NCI-H2227 treated with DMSO at 0.1 percent for 48 hours (cell line): ENCODE measurements at places on chromosomes 4 and X.

- DNase-seq: no peak
Observed at GRCh38 chr4:909821-910220, 22.3 kb downstream of the GAK start.

- no peak for DNase-seq
Observed at GRCh38 chr4:26871611-26872010, 11.0 kb downstream of the STIM2 start.

DNA sequence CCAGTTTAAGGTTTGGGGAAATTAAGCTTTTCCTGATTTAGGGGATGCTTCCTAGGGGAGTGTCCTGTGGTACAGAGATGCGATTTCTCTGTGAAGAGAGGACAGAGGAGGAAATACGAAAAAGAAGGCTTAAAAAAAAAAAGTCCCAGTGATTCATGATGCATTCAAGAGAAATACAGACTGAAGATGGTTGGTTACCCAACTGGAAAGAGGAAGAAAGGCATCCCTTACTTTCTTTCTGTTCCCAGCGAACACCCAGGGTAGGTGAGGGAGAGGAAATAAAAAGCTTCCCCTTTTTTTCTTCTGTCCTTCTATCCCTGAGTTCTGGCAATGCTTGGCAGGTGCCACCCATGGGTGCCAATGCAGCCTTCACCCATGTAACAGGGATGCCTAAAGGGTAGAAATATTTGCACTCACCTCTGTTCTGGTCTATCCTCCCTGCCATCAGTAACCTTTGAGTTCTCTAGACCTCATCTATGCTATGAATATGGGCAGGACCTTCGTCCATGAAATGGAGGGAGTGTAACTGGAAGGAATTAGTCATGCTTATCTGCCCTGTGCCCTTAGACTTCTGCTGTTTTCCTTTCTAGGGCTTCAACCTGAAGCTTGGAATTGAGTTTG lies 230.1 kb upstream of the GALNTL6 start:
- no peak for DNase-seq

GRCh38 chrX:118507766-118508165 lies 12.2 kb downstream of the DOCK11 start:
- DNase-seq: no peak

- DNase-seq: no peak
Observed at GRCh38 chrX:134599184-134599914, 58.9 kb downstream of the PLAC1 start.

DNA sequence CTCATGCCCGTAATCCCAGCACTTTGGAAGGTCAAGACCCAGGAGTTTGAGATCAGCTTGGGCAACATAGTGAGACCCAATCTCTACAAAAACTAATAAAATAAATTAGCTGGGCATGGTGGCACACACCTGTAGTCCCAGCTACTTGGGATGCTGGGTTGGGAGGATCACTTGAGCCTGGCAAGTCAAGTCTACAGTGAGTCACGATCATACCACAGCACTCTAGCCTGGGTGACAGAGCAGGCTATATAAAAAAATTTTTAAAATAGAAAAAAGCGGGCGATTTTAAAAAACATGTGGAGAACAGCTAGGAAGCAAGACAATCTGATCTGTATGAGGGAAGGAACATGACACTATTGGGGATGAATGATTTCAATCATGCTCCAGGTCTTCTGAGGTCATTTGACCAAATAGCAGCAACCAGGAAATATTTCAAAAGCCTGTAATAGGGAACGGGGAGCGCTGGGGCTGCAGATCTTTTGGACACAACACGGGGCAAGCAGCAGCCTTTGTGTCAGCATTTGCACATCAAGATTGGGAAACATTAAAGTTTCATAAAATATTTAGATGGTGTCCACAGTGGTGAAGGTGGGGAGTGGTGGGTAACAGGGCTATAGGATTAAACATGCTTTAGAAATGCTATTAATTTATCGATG lies 48.3 kb upstream of the GUCY1A1 start:
- DNase-seq: no peak

- DNase-seq: no peak
Observed at GRCh38 chrX:123846577-123847038, 13.2 kb upstream of the XIAP start.

DNA sequence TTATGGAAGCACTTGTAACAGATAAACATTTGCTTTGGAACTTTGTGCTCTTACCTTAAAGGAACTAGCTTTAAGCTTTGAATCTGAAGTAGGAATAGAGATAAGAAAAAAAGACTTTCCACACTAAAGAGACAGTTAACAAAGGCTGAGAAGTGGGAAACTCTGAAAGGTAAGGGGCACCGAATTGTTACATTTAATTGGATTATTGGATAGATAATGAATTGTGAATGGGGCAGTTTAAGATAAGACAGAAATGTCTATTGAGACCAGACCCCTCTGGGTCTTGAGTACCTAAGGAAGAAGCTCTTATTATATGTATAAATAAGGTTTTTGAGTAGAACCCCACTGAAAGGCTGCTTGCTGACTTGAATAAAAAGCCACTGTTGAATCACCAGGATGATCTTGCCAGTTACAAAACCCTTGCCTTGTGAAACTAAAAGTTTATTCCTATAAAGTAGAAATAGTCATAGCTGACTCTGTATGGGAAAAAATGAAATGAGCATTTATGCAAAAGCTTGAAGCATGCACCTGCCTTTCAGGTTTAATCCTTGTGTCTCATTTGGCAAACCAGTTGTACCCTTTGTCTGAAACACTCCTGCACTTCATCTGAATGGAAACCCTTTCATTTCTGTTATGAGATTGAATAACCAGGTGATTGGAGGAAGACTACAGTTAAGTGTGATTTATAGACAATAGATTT lies 423.2 kb downstream of the RPA4 start:
- DNase-seq: no peak

- DNase-seq: no peak
Observed at GRCh38 chr4:134018846-134019245, 182.7 kb downstream of the PABPC4L start.

DNA sequence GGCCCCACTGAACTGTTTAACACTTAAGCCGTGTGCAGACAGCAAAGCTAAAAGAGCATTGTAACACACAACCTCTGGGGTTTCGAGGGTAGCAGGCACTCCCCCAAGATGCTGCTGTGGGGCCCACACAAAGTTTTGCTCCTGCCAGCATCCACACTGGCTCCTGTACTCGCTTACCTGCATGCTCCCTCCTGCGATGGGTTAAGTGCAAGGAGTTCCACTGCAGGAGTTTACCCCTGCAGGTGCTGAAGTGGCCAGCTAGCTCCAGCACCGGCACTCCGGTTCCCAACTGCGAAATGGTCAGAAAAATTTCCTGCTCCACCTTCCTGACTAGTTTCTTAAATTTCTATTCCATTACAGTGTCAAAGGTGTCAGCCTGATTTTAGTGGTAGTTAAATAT lies 443.5 kb downstream of the PCDH10 start:
- DNase-seq: no peak

- DNase-seq: peak; percentile 7
Observed at GRCh38 chrX:151753313-151754046, 18.9 kb downstream of the CNGA2 start.

GRCh38 chr4:148445071-148445859 lies 3.1 kb upstream of the NR3C2 start:
- no peak for DNase-seq

GRCh38 chr4:3302173-3302785 lies 9.5 kb downstream of the RGS12 start:
- DNase-seq: no peak

GRCh38 chrX:14476205-14476604 lies 53.1 kb upstream of the GLRA2 start:
- no peak for DNase-seq

DNA sequence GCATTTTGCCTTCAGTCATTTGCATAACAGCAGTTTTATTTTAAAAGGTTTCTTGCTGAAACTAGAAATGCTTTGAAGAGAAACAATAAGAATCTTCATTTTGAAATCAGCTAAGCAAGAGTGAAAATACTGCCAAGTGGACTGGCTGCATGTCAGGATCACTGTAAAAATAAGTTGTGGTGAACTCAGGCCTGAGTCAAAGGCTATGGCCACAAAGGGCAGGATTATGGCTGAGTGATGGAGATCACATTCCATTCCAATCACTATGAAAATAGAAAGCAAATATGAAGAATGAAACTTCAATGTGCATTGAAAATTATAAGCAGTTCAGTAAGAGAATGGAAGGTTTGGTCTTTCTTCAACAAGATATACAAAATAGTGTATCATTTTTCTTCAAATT lies 224.5 kb downstream of the PCDH18 start:
- DNase-seq: no peak

DNA sequence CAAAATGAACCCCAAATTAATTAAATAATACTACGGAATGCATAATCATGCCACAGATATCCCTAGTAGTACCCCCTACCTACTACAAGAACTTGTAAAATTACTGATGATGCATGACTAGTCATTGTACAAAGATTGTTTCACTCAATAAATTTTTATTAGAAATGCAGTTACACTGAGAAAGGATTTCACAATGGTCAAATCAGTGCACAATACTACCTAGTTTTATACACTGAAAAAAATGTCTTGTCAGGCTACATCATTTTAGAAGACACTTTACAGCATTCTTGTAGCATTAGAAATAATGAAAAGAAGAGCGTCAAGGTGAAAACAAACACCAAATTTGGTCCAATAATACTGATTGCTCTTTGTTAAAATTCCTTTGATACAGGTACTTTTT lies 178.8 kb downstream of the GPM6A start:
- no peak for DNase-seq

- no peak for DNase-seq
Observed at GRCh38 chr4:11341337-11342043, 87.2 kb downstream of the HS3ST1 start.

- peak; percentile 81 for DNase-seq
Observed at GRCh38 chr4:140152013-140152703, 1.8 kb downstream of the MAML3 start.

- DNase-seq: no peak
Observed at GRCh38 chrX:9476810-9477575, 12.1 kb downstream of the TBL1X start.

DNA sequence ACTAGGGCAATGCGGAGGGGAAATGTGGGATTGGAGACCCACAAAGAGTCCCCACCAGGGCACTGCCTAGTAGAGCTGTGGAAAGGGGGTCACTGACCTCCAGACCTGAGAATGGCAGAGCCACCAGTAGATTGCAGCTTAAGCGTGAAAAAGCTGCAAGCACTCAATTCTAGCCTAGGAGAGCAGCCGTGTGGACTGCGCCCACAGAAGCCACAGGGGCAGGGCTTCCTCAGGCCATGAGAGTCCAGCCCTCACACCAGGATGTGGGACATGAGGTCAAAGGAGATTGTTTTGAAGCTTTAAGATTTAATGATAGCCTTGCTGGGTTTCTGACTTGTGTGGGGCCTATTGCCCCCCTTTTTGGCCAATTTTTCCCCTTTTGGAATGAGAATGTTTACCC lies 379.0 kb downstream of the INPP4B start:
- DNase-seq: no peak

DNA sequence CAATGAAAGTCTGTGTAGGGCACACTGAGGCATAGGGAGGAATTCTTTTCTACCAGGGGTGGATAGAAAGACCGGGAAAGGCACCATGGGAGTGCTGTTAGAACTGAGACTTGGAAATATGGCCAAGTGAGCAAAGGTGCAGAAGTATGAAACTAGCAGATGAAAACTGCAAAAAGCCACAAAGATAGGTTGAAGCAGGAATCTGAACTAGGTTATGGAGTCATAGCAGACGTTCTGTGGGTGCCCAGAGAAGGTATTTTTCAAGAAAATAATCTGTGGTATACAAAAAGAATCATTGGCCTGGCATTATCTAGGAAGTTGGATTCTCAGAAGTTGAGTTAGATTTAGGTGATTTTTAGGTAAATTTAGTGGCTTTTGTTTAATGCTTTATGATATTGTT lies 48.5 kb downstream of the SMAD1 start:
- no peak for DNase-seq

GRCh38 chr4:47486231-47486673 lies 1.2 kb downstream of the ATP10D start:
- DNase-seq: no peak

DNA sequence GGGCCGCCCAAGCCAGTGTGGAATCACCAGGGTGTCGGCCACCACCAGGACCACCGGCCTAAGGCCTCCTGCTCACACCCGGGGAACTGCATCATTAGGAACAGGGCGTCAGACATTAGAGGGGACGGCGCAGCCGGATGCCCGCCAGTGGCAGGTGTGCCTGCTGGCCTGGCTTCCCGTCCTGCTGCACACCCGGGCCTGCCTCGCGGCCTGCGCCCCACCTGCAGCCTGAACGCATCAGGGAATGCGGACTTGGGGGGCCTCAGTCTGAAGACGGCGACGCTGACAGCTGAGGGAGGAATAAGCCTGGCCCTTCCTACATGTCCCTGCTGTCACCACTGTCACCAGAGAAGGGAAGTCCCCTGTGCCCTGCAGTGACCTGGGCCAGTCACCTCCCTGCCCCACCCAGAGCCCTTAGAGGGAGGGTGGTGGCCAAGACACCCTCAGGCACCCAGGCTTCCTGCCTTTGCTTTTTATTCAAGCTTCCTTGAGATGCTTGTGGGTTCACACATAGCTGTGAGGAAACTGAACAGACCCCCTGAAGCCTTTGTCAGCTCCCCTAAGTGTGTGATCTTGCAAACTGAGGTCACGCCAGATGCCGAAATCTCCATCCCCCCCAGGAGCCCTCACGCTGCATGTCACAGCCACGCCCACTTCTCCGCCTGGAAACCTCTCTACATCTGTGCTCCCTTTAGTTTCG lies 3.2 kb downstream of the DGKQ start:
- DNase-seq: no peak
